ENCODE measurements at places on chromosomes 2 and 18.

GRCh38 chr2:202479090-202479489 lies 103.0 kb downstream of the BMPR2 start:
- H3K27ac ChIP-seq = no peak overlapping the region
- H3K4me1 ChIP-seq = no peaks in the 10 kb centered on the region
- no peak overlapping the region for H3K4me3 ChIP-seq
- no peaks in the 10 kb centered on the region for H3K36me3 ChIP-seq

GRCh38 chr2:234438305-234438977 lies 58.4 kb downstream of the ARL4C start:
- no peaks in the 10 kb centered on the region for H3K27me3 ChIP-seq
- peak overlapping the region; percentile 75 for H3K27ac ChIP-seq
- no peaks in the 10 kb centered on the region for H3K36me3 ChIP-seq
- peak overlapping the region; percentile 46 for H3K4me3 ChIP-seq

DNA sequence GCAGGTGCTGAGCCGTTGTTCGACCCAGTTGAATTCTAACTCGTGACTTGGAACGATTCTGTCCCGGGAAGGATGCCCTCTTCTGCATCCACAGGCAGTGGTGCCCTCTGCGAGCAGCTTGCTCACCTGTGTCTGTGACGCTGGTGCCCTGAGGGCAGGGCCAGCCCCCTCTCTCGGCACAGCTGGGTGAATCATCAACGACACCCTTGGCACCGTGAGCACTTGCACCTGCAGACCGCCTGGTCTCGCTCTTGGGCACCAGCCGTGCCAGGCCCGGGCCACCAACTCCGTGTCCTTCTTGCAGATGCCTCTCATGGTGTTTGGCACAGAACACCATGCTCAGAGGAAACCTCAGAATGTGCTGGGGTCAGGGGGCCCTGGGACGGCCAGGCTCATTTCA lies 75.0 kb downstream of the SLC66A2 start:
- H3K36me3 ChIP-seq = no peaks in the 10 kb centered on the region
- DNase-seq = no peak
- H3K27ac ChIP-seq = no peak overlapping the region
- no peak overlapping the region for H3K4me3 ChIP-seq
- no peaks in the 10 kb centered on the region for H3K4me1 ChIP-seq

DNA sequence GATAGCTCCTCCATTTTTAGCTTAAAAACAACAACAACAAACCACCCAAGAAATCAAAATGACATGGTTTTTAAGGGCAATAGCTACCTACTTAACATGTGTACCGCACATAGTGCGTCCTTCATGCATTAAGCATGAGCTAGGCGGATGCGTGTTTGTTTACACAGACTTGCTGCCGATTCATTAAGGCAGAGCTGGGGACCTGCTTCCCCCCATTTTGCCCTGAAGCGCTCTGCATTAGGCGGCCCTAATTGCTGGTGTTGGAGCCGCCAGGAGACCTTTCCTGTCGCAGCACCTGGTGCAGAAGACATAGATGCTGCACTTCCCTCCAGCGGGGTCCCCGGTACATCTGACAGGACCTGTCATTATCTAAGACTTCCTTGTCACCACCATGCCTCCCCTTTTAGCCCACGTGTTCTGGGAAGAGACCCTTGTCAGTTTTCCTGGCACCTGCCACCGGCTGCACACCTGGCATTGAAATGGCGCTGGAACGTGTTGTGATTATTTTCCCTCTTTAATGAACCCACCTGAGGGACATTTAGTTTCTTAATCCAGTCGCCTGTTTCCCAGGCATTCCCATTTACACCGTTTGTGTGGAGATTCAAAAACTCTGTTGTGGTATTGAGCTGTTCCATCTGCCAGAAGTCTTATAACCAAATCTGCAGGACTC lies 261.1 kb upstream of the RAB12 start:
- H3K36me3 ChIP-seq = no peaks in the 10 kb centered on the region
- H3K4me1 ChIP-seq = no peaks in the 10 kb centered on the region
- H3K27ac ChIP-seq = no peak overlapping the region
- H3K27me3 ChIP-seq = no peaks in the 10 kb centered on the region

GRCh38 chr2:241068136-241068941 lies 33.7 kb downstream of the MTERF4 start:
- no peaks in the 10 kb centered on the region for H3K36me3 ChIP-seq
- no peak overlapping the region for H3K27ac ChIP-seq
- DNase-seq = no peak

GRCh38 chr18:79203017-79203605 lies 133.9 kb downstream of the ATP9B start:
- H3K36me3 ChIP-seq = peaks cover 3% of the 10 kb centered on the region
- H3K27ac ChIP-seq = no peak overlapping the region
- H3K27me3 ChIP-seq = no peaks in the 10 kb centered on the region
- H3K4me1 ChIP-seq = no peaks in the 10 kb centered on the region
- H3K4me3 ChIP-seq = no peak overlapping the region

- H3K4me3 ChIP-seq = no peak overlapping the region
- no peak for DNase-seq
- H3K27ac ChIP-seq = no peak overlapping the region
- no peaks in the 10 kb centered on the region for H3K27me3 ChIP-seq
These were observed 73.8 kb downstream of the RPRM start for GRCh38 chr2:153404792-153405191.

- H3K36me3 ChIP-seq = no peaks in the 10 kb centered on the region
- no peak within 1 kb of the TSS for H3K4me3 ChIP-seq
- no peak within 1 kb of the TSS for H3K27ac ChIP-seq
- no peaks in the 10 kb centered on the region for H3K4me1 ChIP-seq
- no peak for DNase-seq
These were observed at the start of gene SCN7A for GRCh38 chr2:166494140-166494624. Gene SCN7A, minus strand, starts transcription at chr2:166494249. Its CDS starts 16,553 bp downstream, at chr2:166477696.

GRCh38 chr18:55780586-55781071 lies 192.6 kb upstream of the TCF4 start:
- no peaks in the 10 kb centered on the region for H3K36me3 ChIP-seq
- H3K27me3 ChIP-seq = no peaks in the 10 kb centered on the region
- DNase-seq = no peak
- H3K4me1 ChIP-seq = no peaks in the 10 kb centered on the region
- no peak overlapping the region for H3K27ac ChIP-seq
- H3K4me3 ChIP-seq = no peak overlapping the region

DNA sequence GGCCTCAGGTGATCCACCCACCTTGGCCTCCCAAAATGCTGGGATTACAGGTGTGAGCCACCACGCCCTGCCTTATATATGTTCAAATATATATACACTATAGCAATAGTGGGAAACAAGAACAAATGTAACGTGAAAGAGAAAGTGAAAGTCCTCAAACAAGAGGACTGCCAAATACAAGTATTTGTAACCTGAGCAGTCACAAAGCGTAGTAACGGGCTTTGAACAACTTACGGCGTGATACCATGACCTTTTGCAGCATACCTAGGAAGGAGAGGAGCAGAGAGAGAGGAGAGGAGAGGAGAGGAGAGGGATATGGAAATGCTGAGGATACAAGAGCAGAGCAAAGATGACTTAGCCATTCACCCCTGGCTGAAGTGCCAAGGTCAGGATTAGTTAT lies 113.8 kb upstream of the RGPD4 start:
- DNase-seq = no peak
- no peaks in the 10 kb centered on the region for H3K27me3 ChIP-seq
- no peaks in the 10 kb centered on the region for H3K4me1 ChIP-seq
- no peaks in the 10 kb centered on the region for H3K36me3 ChIP-seq

DNA sequence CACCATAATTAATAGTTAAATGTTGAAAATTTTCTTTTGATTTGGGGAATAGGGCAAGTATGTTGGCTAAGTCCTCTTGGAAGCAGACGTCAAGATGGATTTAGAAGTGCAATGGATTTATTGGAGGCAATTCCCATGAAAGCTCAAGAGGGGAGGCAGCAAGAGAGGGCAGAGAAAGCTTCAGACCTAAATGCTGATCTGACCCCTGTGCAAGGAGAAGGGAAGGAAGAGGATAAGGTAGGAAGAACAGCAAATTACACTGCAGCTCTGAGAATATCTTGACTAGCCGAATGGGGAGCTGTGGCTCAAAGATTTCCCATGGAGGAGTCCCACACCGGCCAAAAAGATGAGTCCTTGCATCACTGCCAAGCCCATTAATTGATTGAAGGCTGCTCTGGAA lies 46.9 kb upstream of the ATP8B1 start:
- no peak overlapping the region for H3K4me3 ChIP-seq
- DNase-seq = no peak
- H3K36me3 ChIP-seq = no peaks in the 10 kb centered on the region

DNA sequence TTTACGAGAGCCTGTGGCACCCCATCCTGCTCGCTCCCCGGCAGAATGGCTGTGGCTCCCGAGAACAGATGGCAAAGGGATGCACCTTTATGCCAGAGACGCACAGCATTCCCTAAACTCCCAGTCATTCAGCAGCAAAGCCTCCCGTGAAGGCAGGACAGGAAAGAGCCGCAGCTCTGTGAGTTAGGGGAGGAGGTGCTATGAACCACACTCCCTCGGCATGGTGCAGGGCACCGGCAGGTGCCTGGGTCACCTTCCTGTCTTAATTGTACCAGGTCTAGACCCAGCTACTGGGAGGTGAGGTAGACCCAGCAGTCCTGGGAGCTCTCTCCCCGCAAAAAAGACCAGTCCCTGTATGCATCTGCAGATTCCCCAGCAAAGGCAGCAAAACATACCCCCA lies 149.8 kb downstream of the TWIST2 start:
- no peak overlapping the region for H3K27ac ChIP-seq
- no peak overlapping the region for H3K4me3 ChIP-seq
- DNase-seq = no peak
- H3K4me1 ChIP-seq = no peaks in the 10 kb centered on the region
- H3K27me3 ChIP-seq = no peaks in the 10 kb centered on the region
- no peaks in the 10 kb centered on the region for H3K36me3 ChIP-seq

DNA sequence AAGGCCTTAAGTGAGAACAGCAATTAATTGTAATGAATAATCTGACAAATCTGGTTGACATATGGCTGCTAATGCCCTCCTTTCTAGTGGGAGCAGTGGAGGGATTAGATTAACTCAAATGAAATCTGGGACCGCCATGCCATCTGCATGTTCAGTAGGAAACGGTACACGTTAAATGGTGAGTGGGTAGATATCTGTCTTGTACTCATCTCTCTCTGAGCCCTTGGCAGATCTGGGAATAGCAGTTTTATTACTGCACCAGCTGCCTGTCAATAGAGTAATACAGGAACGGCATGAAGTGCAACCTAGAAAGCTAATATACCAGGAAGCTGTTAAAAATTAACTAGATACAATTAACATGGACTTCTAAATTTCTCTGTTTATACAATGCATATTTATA lies 258.8 kb downstream of the GPD2 start:
- no peaks in the 10 kb centered on the region for H3K27me3 ChIP-seq
- H3K36me3 ChIP-seq = no peaks in the 10 kb centered on the region
- H3K27ac ChIP-seq = no peak overlapping the region
- DNase-seq = no peak
- no peak overlapping the region for H3K4me3 ChIP-seq
- no peaks in the 10 kb centered on the region for H3K4me1 ChIP-seq

DNA sequence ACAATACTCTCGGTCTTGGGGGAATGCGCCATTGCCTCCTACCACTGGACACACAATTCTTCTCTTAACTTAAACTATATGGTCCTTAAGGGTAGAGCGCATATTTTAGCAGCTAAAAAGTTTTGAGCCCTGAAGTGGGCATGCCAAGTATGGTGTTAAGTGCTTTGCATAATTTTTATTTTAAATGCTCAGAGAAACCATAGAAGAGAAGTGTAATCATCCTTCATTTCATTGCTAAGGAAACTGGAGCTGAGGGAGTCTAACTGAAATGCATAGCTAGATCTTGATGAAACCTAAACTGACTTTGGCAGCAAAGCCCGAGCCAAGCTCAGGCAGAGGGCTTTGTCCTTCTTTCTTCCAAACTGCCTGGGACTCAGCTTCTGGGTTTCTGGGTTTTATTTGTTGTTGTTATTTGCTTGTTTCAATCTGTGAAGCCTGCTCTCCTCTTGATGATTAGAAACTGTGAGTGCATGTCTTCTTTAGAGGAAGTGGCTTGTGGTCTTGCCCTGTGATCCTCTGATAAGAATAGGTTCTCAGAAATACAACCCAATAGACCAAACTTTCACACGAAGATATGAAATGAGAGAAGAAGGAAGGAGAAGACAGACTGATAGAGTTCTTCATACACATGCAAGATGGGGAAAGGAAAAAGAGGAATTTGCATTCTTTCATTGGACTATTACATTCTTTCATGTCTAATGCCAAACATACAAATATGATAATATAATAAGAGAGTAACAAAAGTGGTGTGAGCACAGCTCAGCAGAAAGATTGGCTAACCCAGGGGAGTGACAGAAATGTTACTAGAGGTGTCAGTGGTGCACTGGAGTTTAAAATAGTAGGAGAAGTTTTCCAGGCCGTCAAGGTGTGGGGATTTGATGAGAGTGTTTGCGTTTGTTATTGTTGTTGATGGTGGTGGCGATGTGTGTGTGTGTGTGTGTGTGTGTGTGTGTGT lies 7.5 kb upstream of the RNF144A start:
- DNase-seq = peak; percentile 82
- peak overlapping the region; percentile 85 for H3K27ac ChIP-seq
- peaks cover 58% of the 10 kb centered on the region for H3K4me1 ChIP-seq
- no peaks in the 10 kb centered on the region for H3K27me3 ChIP-seq
- H3K4me3 ChIP-seq = peak overlapping the region; percentile 17

- no peak for DNase-seq
- H3K27ac ChIP-seq = no peak overlapping the region
- no peaks in the 10 kb centered on the region for H3K27me3 ChIP-seq
- H3K36me3 ChIP-seq = no peaks in the 10 kb centered on the region
- no peak overlapping the region for H3K4me3 ChIP-seq
These were observed 228.9 kb downstream of the TMEM163 start for GRCh38 chr2:134489732-134490384.

GRCh38 chr2:45960057-45960863 lies 308.8 kb downstream of the PRKCE start:
- no peaks in the 10 kb centered on the region for H3K36me3 ChIP-seq
- H3K4me1 ChIP-seq = no peaks in the 10 kb centered on the region
- H3K27ac ChIP-seq = no peak overlapping the region
- no peak overlapping the region for H3K4me3 ChIP-seq
- H3K27me3 ChIP-seq = no peaks in the 10 kb centered on the region

GRCh38 chr18:28459587-28459986 lies 282.7 kb upstream of the CDH2 start:
- no peak overlapping the region for H3K27ac ChIP-seq
- no peaks in the 10 kb centered on the region for H3K27me3 ChIP-seq
- no peaks in the 10 kb centered on the region for H3K4me1 ChIP-seq
- H3K36me3 ChIP-seq = no peaks in the 10 kb centered on the region
- no peak overlapping the region for H3K4me3 ChIP-seq

- H3K27ac ChIP-seq = no peak overlapping the region
- H3K4me1 ChIP-seq = no peaks in the 10 kb centered on the region
These were observed 674.3 kb downstream of the NUP35 start for GRCh38 chr2:183798535-183798934.
